Muscle of back (tissue), 13 donors: ENCODE measurements at places on chromosomes 5 and 9.

DNA sequence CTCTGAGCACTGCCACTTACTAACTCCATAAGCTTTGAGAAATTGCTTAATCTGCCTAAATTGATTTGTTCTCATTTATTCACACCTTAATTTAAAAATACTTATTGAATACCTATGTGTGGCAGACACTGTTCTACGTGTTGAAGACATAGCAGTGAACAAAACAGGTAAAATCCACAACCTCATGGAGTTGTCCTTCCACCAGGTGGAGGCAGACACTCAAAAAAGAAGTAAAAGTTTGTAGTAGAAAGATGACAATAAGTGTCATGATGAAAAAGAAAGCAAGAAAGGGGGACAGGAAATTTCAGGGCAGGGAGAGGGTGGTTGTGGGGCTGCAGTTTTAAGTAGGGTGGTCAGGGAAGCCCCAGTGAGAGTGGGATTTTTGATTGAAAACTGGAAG lies 94.9 kb downstream of the SREK1 start:
- no peak for DNase-seq

DNA sequence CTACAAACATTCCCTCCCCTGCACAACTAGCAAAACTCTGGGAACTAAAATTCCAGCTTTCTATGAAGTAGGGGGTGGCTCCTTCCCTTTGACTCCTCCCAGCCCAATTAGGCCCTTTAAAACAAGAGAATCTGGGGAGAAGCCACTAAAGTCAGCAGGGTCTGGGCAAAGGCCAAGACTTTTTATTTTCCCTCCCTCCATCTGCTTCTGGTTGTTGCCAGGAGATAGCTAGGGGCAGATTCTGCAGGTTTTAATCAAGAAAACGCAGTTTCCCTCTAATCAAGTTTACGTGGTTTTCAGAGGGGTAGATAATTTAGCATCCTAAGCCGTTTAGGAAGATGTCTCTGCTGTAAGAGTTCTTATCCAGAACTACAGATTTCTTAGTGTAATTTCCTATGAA lies 114.5 kb upstream of the CDH6 start:
- peak; percentile 5 for DNase-seq

DNA sequence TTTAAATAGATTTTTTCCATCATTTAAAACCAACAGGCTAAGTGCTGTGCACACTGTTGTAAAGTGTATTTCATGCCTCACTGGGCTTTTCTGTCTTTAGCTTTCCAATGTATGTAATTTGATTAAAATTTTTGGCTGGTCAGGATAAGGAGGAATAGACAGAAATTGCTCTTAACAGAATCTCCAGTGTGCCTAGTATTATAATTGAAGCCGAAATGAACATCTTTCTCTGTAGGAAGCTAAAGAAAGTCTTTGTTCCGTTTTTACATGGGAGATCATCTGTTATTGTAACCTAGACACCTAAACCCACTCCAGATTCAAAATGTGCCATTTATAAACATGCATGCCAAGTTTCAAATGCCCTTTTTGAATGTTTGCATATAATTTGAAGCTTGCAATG lies 54.5 kb upstream of the SMIM15 start:
- DNase-seq: no peak

DNA sequence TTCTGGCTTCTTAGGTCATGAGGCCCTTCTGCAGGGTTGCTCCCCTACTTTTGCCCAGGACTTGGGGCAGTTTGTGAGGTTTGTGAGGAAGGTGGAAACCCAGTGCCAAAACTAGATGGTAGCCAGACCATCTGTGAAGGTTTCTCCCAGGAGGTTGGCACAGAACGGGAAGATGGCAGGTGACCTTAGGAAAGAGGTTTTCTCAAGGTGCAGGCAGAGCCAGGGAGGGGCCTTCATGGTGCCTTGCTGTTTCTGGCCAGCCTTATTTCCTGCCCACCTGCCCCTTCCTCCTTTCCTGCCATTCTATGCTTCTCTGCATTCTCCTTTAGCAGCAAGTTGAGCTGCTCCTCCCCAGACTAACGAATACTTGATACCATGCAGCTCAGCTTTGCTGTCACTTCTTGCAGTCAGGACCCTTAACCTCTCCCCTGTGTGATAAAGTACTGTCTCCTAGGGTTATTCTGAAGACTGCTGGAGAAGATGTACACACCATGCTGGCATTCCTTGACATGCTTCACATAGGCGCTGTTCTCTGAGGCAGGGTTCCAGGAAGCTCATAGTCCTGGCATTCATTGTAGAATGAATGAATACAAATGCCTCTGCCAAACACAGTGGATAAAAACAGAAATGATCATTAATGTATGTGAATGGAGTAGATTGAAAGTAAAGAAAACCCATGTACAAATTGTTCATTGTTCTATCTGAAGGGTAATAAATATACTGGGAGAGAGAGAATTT lies 154.3 kb downstream of the KDM4C start:
- DNase-seq: no peak
